Activated CD4-positive, alpha-beta T cell treated with anti-CD3 and anti-CD28 coated beads, Interleukin-2, amount 50 U/mL, for 4 hours (primary cell): ENCODE measurements at places on chromosomes 5 and 9.

- no peak for DNase-seq
Observed at GRCh38 chr9:107780960-107781359, 291.4 kb upstream of the KLF4 start.

DNA sequence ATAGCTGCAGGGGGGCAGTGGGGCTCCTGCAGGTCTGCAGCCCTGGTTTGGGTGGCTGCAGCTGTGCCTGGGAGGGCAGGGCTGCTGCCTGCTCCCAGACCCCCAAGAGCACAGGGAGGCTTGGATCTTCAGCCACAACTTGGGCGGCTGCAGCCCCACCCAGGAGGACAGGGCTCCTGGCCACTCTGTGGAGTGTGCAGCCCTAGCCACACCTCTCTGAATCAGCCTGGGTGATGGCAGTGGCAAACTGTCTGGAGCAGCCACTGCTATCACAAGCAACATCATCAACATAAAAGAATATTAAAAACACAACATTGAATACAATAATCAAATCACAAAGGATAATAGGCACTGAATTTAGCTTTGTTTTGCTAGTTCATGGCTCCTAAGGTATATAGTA, 164.9 kb upstream of the SLC27A6 start:
- no peak for DNase-seq

- no peak for DNase-seq
Observed at GRCh38 chr9:74570879-74571512, 73.9 kb downstream of the RORB start.

GRCh38 chr5:137098663-137099062, 400.5 kb downstream of the SPOCK1 start:
- DNase-seq: no peak

GRCh38 chr5:160473681-160474080, 52.0 kb downstream of the PTTG1 start:
- DNase-seq: no peak

DNA sequence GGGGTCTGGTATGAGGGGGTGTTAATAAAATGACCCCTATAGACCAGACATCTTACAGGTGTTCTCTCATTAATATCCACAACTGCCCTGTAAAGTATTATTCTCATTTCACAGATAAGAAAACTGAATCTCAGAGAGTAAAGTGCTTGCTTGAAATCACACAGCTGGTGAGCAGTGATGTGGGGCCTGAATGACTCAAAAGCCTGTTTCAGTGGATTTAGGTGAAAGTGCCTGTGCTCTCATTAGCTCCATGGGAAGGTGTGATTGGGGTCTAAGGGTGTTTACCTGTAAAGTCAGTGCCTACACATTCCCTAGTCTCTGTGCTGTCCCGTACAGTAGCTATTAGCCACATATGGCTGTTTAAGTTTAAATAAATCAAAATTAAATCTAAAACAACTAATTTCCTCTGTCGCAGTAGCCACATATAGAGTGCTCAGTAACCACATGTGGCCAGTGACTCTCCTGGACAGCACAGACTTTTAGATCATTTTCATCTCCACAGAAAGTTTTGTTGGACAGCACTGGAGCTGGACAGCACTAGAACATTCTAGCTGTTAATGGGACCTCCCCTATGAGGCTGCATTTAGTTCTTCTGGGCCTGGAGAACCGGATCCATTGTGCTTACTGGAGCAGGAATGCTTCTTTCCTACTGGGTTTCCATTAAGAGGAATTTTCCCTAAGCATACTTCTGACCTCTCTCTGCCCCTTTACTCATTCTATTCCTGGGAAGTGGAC, 52.5 kb upstream of the SEMA6A start:
- no peak for DNase-seq

GRCh38 chr5:6493681-6494454, 45.2 kb downstream of the UBE2QL1 start:
- no peak for DNase-seq
